ENCODE measurements at places on chromosomes 5 and 9.

GRCh38 chr5:115274584-115274983 is 11.9 kb upstream of the PGGT1B start:
- DNase-seq = no peak

DNA sequence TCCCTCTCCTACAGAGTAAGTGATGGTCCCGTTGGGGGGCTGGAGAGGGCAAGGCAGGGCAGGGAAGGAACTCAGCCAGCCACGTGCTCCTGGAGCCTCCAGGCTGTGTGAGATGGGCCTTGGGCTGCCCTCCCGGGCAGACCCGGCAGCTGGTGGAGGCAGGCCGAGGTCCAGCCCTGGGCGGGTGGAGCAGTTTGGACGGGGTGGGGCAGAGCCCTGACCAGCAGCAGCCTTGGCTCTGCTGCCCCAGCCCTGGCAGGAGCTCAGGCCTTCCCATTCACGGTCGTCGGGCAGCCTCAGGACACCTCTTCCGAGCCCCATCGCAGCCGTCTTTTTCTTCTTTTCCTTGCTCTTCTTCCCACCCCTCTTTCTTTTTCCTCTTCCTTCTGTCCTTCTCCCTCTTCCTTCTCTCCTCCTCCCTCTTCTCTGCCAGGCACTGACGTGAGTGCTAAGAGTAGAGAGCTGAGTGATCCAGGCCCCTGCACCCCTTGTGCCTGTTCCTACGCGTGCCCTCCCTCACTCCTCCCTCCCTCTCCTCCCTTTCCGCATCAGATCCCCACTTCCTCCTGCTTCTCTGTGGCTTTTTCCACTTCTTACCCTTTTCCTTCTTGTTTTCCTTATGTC is 42.8 kb downstream of the AMBP start:
- no peak for DNase-seq

DNA sequence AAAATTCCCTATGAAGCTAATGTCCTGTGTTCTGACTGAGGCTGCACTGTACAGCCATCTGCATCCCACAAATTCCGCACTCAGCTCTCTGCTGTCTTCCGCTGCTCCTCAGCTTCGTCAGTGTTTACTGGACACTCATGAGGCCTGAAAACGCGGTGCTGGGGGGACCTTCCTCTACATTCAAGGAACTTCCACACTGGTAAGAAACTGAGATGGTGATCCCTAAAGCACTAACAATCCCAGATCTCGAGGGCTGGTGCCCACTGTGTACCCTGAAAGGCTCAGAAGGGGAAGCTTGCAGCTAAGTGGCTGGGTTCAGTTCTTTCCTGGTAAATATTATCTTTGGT is 117.9 kb downstream of the NRG2 start:
- no peak for DNase-seq

DNA sequence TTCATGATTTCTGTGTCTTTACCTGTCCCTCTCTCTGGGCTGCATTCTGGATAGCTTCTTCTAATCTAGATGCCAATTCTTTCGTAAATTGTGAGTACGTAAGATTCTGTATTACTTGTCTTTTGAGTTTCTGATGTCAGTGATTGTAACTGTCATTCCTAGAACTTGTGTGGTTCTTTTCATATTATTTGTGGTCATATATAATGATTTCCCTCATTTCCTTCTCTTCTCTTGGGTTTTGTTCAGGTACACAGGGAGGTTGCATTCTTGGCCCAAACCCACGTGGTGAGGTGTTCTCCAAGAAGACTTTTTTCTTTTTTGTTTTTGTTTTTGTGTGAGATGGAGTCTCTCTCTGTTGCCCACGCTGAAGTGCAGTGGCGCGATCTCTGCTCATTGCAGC is 13.8 kb downstream of the UGCG start:
- no peak for DNase-seq

GRCh38 chr9:126849591-126850225 is 10.7 kb upstream of the ZBTB34 start:
- DNase-seq = no peak

GRCh38 chr9:91954841-91955471 is 4.9 kb upstream of the ROR2 start:
- DNase-seq = peak; percentile 93

GRCh38 chr5:36152324-36153297 is 700 bp downstream of the SKP2 start:
- peak; percentile 21 for DNase-seq

DNA sequence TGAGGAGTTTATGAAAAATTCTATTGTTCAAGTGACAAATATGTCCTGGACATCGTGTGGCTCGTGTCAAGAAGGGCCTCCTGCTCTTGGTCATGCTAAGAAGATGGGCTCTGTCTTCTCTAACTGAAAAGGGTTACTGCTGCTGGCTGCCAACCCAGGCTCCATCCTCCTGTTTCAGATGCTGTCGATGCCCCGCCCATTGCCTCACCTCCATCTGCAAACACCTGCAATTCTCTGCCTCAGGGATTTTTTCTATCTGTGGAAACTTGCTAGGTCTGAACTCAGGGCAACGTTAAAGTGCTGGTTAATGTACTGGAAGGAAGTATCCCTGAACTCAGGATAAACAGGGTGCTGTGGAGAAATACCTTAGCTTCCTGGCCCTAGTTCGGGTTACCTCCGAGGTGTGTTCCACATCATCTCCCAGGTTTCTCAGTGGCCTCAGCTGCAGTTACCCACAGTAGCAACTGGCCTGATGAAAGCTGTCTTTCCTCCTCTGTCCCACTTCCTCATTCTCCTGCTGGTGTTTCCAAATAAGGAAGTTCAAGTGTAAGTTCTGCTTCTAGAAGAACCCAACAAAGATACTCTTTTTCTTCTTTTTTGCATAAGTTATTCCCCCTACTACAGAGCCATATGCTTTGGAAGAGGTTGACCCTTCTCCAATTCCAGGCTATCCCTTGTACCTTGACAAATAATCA is 151.7 kb upstream of the SMIM23 start:
- DNase-seq = no peak

DNA sequence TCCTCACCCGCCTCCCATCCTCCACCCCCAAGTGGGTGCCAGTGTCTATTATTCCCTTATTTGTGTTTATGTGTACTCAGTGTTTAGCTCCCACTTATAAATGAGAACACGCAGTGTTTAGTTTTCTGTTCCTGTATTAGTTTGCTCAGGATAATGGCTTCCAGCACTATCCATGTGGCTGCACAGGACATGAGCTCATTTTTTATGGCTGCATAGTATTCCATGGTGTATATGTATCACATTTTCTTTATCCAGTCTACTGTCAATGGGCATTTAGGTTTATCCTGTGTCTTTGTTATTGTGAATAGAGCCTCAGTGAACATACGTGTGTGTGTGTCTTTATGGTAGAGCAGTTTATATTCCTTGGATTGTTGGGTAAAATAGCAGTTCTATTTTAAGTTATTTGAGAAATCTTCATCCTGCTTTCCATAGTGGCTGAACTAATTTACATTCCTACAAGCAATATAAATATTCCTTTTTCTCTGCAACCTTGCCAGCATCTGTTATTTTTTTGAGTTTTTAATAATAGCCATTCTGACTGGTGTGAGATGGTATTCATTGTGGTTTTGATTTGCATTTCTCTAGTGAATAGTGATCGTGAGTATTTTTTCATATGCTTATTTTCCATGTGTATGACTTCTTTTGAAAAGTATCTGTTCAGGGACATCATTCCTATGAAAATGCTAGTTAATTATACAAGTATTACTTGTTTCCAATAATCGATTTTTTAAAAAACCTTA is 164.0 kb upstream of the CCDC152 start:
- DNase-seq = no peak

DNA sequence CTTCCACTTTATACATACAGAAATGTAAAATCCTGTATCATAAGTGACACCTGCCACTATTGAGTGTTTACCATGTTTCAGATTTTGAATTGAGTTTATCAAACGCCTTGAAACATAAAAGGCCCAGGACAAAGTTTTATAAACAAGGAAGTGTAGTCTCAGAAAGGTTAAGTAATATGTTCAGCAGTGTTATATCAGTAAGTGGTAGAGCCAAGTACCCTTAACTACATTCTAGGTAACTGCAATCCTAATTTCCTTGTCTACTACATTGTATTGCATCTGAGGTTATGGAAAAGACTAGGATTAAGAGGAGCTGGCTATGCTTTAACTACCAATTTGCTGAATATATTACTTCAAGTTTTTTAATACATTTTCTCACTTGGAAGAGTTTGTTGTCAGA is 641.6 kb downstream of the LRRC70 start:
- no peak for DNase-seq

DNA sequence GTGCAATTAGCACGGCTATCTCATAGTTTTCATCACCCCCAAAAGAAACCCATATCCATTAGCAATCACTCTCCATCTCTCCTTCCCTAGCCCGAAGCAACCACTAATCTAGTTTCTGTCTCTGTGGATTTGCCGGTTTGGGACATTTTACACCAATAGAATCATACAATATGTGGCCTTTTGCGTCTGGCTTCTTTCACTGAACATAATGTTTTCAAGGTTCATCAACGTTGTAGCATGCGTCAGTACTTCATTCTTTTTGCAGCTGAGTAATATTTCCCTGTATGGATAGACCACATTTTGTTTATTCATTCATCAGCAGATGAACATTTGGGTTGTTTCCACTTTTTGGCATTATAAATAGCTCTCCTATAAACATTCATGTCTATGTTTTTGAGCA is 75.4 kb upstream of the TBC1D2 start:
- no peak for DNase-seq

GRCh38 chr9:70135176-70135575 is 91.5 kb downstream of the MAMDC2 start:
- no peak for DNase-seq

DNA sequence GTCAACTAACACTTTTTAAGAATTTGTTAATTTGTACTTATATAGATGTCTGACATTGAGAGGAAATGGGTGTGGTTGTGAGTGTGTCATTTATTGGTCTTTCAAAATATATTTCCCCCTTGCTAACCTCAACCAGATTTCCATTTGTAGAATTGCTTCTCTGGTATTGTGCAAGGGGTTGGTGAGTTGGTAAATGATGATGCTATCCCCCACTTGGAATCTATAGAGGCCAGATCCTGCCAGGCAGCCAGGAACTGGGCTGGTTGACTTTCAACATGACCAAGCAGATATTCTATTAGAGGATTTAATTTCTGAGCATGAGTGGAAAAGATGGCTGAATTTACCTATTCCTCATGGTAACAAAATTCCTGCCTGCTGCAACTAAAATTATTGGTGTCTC is 306.6 kb upstream of the KIF2A start:
- DNase-seq = no peak

GRCh38 chr5:64165500-64166200 is at the start of gene RNF180:
Gene RNF180, plus strand, starts transcription at chr5:64165843. Its CDS starts 34,965 bp downstream, at chr5:64200808.
- peak; percentile 87 for DNase-seq

DNA sequence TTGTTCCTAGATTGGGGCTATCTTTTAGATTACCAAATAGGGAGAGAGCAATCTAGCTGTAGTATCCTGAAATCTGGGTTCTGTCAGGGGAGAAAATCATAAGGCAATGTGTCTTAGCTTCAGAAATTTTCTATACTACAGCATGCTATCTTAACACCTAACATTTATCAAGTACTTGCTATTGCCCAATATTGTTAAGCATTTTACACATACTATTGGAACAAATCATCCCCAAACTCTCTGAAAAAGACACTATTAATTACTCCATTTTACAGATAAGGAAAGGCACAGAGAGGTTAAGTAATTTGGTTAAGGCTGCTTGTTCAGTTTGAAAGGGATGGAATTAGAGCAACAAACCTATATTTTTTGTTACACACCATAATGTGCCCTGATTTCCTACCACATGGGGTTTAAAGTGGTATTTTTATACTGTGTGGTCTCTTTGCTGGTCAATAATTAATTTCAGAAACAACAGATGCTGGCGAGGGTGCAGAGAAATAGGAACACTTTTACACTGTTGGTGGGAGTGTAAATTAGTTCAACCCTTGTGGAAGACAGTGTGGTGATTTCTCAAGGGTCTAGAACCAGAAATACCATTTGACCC is 57.2 kb upstream of the RIC1 start:
- no peak for DNase-seq

DNA sequence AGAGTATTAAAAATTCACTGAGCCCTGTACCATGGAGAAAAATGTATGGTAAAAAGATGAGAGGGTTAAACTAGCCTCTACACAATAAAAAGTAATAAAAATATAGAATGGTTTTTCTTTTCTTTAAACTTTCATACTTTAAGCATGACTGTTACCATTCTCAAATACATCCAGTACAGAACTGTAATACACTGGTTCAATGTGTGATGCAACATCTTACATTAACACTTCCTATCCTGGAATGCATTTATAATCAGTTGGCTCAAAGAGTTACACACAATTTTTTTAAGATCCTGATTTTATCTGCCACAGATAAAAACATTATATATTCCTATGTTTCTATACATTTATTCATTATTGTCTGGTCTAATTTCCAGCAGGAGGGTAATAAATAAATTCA is 4.7 kb downstream of the GNAQ start:
- no peak for DNase-seq

- no peak for DNase-seq
Measured at GRCh38 chr9:35286381-35286780, 124.6 kb downstream of the UNC13B start.

DNA sequence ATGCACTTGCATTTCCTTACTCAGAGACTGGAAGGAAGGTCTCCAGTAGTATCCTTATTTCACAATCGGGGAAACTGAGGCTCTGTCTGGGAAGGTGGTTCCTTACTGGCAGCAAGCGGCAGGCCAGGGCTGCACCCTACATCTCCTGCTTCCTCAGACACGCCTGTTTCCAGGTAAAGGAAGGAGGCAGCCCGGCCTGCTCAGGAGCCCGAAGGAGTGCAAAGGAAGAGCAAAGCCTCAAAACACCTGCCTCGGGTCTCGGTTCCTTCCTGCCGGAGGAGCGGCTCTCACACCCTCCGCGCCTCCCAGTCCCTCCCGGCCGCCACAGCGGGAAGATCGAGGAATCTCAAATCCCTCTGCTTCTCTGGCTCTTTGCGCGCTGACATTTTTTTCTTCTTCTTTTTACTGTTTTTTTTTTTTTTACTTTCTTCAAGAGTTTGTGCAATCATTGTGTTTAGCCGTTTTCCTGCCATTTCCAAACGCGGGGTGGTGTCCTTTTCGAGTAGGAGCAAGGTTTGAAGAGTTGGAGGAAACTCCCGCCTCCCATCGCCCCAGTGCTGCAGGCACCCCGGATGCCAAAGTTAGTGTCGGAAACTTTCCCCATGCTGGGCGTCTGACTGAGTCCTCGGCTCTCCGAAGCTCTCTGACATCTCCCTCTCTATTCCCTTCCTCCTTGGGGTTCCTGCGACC is 1.0 kb downstream of the GGTA1 start:
- DNase-seq = peak; percentile 51

- DNase-seq = no peak
Measured at GRCh38 chr5:55933377-55934114, 61.2 kb downstream of the IL6ST start.

Data from GM23338 (cell line).